Hypothalamus (tissue), 51 donors: ENCODE measurements at places on chromosomes 6 and 20.

GRCh38 chr20:22984606-22985005 is 50.5 kb upstream of the SSTR4 start:
- DNase-seq = no peak

DNA sequence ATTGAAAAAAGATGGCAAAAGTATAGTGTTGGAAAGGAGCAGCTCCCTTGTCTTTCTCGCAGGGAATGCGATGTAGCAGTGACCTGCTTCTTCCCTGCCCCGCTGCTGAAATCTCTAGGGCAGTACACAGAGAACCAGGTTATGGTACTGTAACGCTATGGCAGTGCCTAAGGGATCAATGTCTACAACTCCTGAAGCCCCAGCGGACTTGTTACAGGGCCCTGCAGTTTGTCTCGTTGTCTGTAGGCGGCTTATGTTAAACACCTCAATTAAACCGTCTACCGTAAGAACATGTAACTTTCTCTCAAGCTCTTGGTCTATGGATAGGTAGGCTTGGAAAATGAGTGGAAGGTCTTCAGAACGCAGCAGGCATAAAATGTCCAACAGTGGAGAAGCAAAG is 44.8 kb upstream of the SLC17A4 start:
- no peak for DNase-seq

DNA sequence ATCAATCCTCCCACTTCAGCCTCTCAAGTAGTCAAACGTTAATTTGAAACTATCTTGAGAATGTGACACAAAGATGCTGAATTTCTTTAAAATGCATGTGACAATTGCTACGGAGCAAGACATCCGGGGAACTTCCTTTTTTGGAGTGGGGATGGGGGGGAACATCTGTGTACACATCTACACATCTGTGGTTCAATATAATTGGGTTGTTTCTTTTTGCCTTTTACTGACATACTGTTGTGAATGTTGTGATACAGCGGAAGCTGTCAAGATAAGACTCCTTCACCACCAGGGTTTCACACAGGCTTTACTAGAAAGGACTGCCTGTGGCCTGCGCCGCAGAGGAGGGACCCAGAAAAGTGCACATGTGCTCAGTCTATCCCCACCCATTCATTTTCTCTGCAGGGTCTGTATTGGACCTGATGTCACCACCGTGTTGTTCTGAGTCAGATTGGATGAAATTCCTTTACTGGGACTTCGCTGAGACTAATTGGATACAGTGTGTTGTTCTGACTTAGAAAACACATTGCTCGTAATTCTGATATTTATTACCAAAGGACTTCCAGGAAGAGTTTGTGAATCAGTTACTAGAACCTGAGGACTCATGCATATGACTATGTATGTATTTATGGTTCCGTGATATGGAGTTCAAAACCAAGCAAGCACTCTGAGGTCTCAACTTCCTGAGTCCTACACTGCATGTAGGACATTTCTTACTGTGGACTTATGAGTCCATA is 98.7 kb upstream of the SGK1 start:
- DNase-seq = no peak

DNA sequence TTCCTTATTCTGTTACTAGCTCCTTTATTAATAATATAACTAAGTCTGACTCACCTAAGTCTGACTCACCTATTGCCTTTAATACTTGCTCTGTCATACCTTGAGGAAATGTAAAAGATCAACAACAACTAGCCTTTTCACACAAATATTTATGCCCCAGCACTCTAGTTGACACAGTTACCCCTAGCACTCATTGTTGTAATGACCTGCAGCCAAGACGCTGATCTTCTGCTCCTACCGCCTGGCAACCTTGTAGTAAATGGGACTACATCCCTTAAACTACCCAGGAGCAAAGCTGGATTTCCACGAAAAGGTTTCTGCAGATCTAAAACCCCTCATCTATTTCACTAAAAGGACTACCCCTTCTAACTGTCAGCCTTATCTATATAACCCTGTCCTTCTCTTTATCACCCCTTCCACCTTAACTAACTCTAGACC is 90.0 kb downstream of the PLG start:
- no peak for DNase-seq

- DNase-seq = no peak
Measured at GRCh38 chr20:437787-438486, 24.4 kb downstream of the TBC1D20 start.

DNA sequence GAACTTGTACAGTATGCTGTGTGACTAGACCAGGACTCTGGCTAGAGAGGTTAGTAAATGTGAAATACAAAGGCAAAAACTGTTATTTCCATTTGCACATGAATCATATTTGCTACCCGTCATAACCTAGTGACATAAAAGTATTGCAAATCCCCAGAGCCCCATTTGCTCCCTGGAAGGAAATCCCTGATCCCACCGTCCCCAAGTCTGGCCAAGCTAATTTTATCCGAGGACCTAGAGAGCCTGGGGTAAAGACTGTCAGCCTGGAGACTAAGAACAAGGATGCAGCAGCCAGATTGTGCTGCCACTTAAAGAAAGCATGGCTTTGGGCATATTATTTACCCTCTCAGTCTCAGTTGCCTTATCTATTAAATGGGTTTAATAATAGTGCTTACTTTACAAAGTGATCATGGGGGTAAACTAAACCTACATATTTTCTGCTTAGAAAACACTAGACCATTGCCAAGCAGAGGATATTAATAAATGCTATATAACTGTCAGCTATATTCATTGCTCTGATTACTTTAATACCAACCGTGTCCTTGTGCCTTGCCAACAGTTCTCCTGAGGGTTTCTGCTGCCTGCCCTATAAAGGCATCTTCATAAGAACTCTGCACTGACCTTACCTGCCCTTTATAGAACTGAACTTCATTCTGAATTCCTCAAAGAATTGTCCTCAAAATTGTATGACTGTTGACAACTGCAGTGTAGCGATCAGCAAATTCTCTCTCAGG is 16.9 kb upstream of the TNFAIP3 start:
- no peak for DNase-seq

DNA sequence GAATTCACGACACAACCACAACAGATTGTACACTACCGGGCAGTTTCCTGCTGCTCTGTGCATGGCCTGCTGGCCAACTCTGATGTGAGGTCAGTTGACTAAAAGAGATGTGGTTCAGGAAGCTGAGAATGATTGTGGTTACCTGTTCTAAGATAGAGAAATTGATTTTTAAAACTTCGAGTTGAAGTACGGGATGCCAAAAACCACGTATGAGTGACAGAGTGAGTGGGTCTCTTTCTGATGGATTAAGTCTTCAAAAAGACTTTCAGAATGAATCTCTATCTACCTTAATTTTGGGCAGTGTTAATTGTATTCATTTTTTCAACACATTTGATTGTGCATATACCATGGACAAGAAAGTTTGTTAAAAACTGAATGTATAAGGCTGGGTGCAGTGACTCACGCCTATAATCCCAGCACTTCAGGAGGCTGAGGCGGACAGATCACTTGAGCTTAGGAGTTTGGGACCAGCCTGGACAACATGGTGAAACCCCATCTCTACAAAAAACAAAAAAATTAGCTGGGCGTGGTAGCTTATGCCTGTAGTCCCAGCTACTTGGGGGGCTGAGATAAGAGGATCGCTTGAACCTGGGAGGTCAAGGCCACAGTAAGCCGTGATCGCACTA is 121.2 kb downstream of the SGK1 start:
- no peak for DNase-seq

- DNase-seq = no peak
Measured at GRCh38 chr6:135141182-135141581, 39.9 kb upstream of the MYB start.

DNA sequence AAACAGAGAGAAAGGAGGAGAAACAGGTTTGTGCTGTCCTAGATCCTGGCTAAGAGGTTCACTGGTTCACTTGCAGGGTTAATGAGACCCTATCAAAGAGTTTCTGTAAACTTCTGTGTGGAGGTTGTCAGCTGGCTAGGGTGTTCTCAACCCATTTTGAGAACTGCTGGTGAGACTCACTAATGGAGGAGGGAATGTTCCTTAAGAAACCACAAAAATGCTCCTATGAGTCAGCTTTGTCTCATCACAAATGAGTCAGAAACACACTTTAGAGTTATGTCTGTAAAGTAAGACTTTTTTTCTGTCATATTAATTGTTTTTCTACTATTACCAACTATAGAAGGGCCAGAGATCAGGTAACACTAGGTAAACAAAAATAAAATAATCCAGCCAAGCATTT is 884.4 kb downstream of the PHF3 start:
- DNase-seq = no peak

- no peak for DNase-seq
Measured at GRCh38 chr6:71619836-71620235, 266.5 kb upstream of the RIMS1 start.

DNA sequence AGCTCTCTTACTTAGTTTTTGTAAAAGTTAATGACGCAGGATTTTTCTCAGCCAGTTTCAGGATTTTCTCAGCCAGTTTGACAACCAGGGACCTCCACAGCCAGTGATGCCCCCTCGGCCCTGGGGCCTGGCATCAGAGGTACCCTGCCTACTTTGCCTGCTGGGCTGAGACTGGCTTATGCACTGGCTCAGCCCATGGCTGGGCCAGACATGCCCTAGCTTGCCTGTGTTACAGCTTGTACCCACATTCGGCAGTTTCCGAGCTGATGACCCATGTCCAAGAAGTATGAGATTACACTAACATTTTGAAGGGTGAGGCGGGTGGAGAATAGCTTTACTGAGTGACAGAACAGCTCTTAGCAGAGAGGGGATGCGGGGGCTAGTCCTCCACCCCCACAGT is 406.1 kb upstream of the HSF2 start:
- DNase-seq = no peak

DNA sequence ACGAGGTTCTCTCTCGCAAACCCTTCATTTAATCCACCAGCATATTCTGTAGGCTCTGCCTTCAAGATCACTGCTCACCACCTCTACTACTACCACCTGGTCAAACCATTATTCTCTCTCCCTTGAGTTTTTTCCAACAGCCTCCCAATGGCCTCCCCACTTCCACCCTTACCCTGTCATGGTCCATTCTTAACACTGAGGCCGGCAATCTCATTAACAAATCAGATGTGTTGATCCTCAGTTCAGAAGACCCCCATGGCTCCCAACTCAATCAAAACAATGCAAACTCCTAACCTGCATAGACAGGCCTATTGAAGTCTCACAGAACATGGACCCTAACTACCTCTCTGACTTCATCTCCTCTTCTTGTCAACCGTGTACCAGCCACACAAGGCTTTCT is 2.2 kb downstream of the AURKA start:
- no peak for DNase-seq

DNA sequence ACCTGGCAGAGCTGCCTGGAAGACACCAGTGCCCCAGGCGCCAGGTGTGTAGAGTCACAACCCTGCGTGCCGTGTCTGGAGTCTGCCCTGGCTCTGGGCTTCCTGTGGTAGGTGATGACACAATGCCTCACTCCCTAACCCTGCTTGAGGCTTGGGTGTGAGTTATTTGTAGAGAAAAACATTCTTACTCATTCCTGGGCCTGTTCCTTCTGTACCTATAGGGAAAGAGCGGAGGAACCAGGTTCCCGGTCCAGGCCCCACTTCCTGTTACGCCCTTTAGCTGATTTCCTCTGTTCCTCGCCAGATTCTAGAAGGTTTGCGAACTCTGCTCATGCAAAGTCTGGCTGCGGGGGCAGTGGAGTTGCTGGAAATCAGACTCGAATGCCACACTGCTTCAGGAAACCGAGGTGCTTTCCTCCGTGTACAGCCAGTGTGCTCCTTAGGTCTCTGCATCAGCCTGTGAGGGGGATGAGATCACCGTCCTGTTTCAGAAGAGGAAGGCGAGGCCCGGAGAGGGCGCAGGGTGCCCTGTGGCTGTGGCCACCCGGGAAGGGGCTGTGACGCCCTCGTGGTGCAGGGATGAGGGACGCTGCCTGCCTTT is 67.1 kb upstream of the DUSP22 start:
- no peak for DNase-seq

- no peak for DNase-seq
Measured at GRCh38 chr6:42047790-42048405, 2.4 kb upstream of the TAF8 start.

DNA sequence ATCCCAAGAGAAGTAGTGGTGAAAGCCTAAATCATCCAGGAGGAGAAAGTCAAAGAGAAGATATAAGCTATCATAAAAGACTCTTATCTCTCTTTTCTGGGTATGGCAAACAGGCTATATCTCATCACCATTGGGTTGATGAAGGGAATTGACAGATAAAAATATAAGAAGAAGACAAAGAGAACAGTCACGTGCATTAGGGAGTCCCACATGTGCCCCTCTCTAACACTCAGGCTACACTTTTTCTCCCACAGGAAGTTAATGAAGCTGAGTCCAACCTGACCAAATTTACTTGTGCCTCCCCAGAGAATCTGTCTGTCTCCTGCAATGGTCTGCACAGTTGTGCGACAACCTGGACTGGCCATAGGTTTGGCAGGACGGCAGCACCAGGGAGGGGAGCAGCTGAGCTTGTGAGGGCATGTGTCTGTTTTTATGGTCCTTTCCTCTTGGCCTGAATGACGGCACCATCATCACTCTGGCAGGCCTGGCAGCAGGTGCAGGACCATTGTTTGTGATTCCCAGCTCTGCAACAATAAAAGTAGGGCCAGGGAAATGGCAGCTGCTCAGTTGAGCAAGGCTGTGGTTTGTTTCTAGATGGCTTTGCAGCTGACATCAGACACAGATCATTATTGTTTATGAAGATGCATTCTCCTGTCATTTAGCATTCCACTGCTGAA is 144.5 kb upstream of the MCHR2 start:
- DNase-seq = no peak

DNA sequence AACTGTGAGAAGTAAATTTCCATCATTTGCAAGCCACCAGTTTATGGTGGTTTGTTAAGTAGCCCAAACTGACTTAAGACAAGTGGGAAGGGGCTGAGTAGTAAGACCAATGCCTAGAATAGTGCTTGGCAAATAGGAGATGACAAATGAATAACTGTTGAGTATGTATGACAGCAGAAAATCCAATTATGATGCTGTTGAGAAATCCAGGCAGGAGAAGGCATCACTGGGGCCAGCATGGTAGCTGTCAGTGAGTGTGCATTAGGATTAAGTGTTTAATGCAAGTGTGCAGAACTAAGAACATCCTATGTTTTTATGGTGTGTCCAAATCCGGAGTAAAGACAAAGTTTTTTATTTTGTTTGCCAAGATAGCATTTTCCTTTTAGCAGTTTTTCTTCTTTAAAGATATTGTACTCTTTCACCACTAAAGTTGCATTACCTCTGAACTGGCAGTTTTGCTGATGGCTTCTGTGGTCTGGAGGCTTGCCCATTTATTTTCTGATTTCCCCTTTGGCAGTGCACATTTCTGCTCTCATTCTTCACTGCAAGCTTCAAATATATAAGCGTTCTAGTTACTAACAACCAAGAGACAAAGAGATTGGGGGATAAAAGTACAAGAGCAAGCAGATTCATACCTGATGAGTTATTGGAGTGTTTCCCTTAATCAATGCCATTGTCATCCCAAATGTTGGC is 289.7 kb downstream of the KCNQ5 start:
- no peak for DNase-seq

DNA sequence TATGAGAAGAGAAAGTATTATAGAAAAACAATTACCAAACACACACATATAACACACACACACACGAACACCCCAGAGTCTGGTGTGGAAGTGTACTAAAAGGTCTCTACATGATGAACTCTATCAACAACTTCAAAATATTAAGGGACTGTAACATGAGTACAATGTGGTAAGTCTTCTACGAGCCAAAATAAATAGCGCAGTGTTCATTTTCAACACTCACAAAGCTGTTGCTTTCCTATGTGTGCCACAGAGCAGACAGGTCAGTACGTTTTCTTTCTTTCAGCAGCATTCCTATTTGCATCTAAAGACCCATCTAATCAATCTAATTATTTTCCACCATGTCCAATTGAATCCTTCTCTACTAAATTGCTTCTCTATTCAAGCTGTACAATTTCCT is 12.1 kb upstream of the CNKSR3 start:
- DNase-seq = no peak
